ENCODE measurements at places on chromosomes 5 and 9. TPM values are rescaled to one million over a fixed set of nuclear protein-coding genes. Genes with fewer than 3 reads are reported as not detected.

GRXCR2 gene
- not detected for total RNA-seq

PCDHA10 gene
- 0.07 TPM for total RNA-seq

C1QTNF3 gene
- total RNA-seq, result 7.7 TPM

SLC25A2 gene
- total RNA-seq, result 3.9 TPM

HRCT1 gene
- not detected for total RNA-seq
